GM13976 (cell line): ENCODE measurements at places on chromosomes 5 and 9.

DNA sequence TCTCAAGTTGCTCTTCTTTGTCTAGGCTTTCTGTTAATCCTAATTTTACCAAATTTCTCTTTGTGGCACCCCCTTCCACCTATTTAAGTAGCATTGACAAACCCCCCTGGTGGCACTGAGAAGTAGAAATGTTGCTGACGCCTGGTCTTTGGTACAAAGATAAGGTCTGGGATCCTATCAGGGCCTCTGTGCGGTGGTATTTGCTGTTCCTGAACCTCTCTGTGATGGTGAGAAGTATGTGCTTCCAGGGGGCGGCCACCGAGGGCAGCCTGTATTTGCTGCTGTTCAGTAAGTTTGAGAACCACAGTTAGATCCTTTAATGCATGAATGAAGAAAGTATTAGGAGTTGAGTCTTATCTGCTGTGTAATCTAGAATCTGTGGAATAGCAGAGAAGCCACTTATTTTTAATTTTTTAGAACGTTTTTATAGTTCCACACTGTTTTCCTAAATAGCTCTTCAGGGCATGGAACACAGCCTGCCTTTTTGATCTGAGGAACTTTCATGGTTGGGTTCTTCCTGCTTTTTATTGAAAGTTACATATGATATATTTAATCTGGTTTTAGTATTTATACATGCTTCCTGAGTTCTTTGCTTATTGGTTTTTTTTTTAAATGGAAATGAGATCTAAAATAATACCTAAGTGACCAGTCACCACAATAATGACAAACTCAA lies 124.2 kb downstream of the TRIO start:
- DNase-seq = no peak

GRCh38 chr9:20702570-20702969 lies 18.5 kb downstream of the FOCAD start:
- DNase-seq = no peak

DNA sequence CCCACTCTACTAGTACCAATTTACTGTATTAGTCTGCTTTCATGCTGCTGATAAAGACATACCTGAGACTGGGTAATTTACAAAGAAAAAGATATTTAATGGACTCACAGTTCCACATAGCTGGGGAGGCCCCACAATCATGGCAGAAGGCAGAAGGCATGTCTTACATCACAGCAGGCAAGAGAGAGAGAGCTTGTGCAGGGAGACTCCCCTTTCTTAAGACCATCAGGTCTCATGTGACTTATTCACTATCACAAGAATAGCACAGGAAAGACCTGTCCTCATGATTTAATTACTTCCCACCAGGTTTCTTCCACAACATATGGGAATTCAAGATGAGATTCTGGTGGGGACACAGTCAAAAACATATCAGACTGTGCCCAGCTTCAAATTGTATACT lies 11.5 kb downstream of the UGT3A1 start:
- DNase-seq = no peak

- DNase-seq = no peak
These were observed 20.7 kb upstream of the SLC1A3 start for GRCh38 chr5:36585701-36586100.

- DNase-seq = no peak
These were observed 133.1 kb upstream of the MAP1B start for GRCh38 chr5:71974165-71974564.

DNA sequence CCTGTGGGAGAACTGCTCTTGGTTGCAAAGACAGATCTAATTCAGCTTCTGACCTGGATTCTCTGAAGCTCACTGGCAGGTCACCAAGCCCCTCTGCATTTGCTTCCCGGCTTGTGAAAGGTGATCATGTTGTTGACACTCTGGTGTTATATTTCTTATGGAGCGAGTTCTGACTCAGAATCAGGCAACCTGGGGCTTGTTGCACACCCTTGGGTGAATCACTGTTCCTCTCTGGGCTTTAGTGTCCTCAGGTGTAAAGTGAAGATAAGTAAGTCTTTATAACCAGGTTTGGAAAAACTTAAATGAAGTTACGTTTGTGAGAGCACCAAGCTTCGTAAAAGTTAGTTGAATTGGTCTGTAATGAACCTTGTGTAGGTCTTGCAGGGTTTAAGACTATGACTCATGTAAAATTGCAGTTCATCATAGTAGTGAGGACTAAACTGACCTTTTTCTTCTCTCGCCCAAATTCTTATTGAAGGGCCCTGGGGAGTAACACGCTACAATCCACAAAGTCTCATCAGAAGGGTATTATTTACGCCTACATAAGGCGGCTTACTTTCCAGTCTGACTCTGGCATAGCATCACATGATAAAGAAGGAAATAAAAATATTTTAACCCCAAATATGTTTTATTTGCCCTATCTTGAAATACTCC lies 218.6 kb downstream of the TMEM38B start:
- DNase-seq = no peak

GRCh38 chr5:94057217-94057616 lies 315.8 kb upstream of the POU5F2 start:
- no peak for DNase-seq

GRCh38 chr9:99239341-99240060 lies 17.4 kb downstream of the SEC61B start:
- no peak for DNase-seq

- DNase-seq = no peak
These were observed 48.8 kb upstream of the SLC25A51 start for GRCh38 chr9:37952731-37953130.

DNA sequence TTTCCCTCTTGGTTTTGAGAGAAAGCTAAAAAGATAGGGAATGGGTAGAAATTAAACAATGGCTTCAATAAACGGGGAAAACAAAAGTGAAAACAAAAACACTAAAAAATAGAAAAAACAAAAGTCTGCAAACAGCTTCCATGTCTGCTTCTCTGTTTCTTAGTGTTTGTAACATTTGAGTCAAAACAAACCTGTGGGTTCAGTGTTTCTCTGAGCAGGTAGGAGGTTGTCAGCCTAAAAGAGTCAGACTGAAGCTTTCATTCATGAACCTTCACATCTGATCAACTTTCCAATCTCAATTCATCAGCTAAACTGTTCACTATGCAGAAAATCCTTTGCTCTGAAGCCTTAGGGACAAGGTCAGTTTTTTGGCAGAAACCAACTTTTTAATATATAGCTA lies 102.5 kb upstream of the ADAMTS16 start:
- DNase-seq = peak; percentile 35

- no peak for DNase-seq
These were observed 7.3 kb downstream of the SRFBP1 start for GRCh38 chr5:121968910-121969607.

DNA sequence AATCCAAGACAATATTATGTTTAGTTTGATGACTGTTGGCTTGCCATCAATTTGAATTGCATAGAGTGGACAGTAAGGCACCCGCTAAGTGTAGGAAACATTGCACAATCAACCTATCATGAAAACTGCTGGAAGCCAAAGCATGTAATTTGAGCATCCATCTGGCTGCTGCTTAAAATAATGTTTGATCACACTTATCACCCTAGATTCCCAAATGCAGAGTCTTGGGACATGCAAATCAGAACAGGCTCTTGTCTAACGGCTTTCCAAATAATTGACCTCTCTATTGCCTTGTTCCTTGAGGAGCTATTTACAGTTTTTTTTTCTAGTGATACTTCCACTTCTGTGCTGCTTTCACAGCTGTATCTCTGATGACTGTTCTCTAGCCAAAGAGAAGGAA lies 342.1 kb downstream of the PRR16 start:
- no peak for DNase-seq

- no peak for DNase-seq
These were observed 24.0 kb upstream of the TPPP start for GRCh38 chr5:717143-717542.

- no peak for DNase-seq
These were observed 1076.7 kb downstream of the NR2F1-AS1 start for GRCh38 chr5:92504346-92504745.

- no peak for DNase-seq
These were observed 103.1 kb upstream of the IRX4 start for GRCh38 chr5:1985781-1986180.

GRCh38 chr5:32562843-32563242 lies 22.5 kb upstream of the SUB1 start:
- no peak for DNase-seq

DNA sequence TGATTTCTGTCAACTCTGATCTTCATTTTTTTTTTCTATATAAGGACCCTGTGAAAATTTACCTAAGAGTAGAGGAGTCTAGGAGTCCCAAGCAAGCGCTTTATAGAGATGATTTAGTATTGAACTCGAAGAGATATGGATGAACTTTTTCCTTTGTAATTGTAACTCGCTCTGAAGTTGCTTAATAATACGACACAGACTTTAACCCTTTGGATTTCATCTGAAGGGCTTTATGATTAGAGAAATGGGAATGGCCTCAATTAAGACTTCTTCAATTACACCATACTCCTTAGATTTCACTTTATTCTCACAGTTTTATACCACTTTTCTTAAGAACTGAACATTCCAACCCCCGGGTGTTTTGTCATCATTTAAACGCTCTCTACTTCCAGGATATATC lies 647.7 kb downstream of the HTR1A start:
- DNase-seq = no peak

DNA sequence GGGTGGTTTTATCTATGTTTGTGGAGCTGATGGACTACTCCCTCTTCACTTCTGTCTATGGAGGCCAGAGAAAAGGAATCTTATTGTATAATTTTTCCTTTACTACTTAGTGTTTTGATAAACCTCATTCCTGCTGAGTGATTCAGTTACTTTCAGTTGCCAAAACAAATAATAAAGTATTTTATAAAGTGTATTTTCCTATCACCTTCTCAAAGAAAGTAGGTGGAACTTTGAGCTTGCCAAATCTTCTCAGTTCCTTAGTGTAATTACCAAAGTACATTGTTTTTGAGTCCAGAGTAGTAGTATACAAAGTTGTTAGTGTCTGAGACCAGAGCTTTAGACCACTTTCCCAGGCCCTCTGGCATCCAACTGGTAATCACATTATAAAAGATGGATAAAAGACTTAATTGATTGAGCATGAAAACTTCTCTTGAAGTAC lies 13.5 kb downstream of the RABGAP1 start:
- no peak for DNase-seq
